ENCODE measurements at places on chromosomes 7 and 10.

GRCh38 chr10:74114041-74114448 lies 36.6 kb downstream of the AP3M1 start:
- DNase-seq, result no peak

DNA sequence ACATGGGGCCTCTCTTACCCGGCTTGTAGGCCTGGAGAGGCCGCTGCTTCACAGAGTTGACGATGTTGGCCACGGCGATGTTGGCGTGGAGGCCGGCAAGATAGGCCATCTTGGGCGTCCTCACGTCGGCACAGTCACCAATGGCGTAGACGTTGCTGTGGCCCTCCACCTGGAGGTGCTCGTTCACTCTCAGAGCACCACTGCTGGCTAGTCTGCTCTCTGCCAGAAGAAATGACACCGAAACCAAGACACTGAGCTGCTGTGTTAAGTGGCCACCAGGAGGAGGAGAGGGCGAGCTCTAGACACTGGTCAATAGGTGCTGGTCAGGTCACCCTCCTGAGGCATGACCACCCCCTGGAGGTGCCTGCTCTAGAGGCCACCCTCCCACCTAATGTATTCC lies 17.7 kb downstream of the AIFM2 start:
- DNase-seq, result no peak

- DNase-seq, result no peak
Observed at GRCh38 chr10:49298983-49299815, at the start of gene C10orf71. Gene C10orf71 (plus strand): TSS chr10:49299170. CDS start chr10:49322546, 23,376 bp downstream.

DNA sequence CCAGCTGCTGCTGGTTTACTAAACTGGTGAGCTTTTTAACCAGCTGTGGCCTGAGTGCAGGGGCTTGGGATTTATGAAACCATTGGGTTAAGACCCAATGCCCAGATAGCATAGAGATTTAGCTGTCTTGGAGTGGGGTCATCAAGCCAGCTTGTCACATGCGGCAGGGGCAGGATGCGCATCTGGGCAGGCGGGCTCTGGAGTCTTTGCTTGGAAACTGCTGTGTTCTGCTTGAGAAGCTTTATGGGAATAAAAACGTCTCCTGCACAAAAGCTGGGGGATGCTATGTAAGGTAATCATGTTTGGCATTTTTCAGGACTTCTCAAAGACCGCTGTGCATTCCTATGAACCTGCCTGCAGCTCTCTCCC lies 136.3 kb downstream of the MAPK8 start:
- DNase-seq, result no peak

GRCh38 chr7:115911465-115911864 lies 119.1 kb downstream of the TFEC start:
- no peak for DNase-seq

- DNase-seq, result peak; percentile 97
Observed at GRCh38 chr7:151687523-151688235, 168.0 kb upstream of the RHEB start.

GRCh38 chr10:58137813-58138212 lies 129.9 kb downstream of the IPMK start:
- DNase-seq, result peak; percentile 21

DNA sequence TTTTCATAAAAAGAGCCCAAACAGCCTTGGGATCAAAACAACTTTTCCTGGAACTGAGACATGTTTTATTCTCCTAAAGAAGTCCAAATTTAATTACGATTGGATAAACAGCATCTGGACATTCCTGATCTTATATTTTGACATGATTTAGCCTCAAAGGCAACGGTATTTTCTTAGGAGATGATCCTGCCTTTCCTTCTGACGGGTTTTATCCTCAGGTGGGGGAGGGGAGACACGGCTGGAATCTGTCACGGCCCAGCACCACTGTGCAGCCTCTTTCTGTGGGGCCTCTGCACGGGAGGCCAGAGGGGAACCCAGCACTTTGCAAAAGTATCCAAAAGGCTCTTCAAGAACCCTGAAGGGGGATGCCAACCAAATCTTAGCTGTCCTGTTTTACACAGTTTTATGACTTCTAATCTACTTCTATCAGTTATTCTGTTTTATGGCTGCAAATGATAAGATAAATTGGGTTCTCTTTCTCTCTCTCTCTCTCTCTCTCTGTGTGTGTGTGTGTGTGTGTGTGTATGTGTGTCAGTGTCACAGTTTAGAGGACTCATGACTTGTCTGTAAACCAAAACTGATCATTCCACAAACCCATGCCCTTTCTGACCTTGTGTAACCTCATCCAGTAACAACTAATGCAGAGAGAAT lies 321.1 kb upstream of the NPVF start:
- no peak for DNase-seq

DNA sequence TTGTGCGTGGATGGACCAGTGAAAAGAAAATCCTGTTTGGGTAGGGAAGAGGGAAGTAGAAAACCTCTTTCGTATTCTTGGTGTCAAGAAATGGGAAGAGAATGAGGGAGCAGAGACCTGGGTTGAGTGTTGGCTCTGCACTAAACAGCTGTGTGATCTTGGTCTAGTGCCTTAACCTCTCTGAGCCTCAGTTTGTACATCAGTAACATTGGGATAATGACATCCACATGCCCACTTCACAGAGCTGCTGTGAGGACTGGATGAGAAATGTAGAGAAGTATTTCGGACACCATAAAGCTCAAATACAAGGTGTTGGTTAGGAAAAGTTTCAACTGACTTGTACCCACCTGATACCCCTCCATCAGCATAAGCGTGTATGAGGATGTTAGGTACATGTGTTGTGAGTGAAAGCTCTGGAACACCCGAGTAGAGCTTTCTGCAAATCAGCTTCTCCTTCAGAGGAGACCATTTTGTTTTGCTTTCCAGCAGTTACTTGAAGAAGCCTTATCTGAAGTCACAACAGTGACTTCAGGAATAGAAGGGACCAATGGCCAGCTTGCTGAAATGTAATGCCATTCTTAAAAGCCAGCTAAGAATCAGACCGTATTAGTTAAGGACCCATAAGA lies 11.2 kb downstream of the TRIM56 start:
- no peak for DNase-seq

GRCh38 chr10:79377557-79378382 lies 30.5 kb downstream of the PPIF start:
- DNase-seq, result no peak

DNA sequence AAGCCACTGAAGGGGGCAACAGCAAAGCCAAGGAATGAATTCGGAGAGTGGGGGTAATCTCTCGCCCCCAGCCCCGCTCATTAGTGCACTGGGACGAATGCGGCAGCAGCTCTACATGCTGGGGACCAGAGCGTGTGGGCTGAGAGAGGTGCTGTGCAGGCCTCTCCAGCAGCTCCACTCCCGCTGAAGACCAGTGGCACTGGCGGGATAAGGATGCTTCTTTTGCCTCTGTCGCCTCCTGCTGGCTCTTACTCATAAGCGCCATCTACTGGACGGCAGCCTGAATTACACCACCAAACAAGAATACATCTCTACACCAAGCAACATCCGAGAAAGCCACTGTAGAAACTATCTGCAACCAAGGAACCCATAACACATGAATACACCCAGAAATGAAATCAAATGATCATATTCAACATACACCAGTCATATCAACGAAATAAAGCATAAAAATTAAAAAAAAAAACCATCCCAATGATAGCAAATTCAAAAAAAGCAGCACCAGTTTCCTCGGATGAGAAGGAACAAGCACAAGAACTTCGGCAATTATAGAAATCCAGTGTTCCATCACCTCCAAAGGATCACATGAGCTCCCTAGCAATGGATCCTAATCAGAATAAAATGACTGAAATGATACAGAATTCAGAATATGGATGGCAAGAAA lies 79.0 kb upstream of the TMEM168 start:
- no peak for DNase-seq

DNA sequence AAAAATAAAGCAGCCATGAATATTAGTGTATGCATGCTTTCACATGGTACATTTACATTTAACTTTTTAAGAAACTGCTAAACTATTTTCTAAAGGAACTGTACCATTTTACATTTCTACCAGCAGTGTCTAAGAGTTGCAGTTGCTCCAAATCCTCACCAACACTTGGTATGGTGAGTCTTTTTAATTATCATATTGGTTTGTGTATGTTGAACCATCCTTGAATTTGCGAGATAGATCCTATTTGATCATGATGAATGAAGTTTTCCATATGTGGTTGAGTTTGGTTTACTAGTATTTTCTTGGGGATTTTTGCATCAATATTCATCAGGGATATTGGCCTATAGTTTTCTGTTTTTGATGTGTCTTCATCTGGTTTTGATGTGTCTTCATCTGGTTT lies 1057.2 kb downstream of the LRMDA start:
- no peak for DNase-seq

DNA sequence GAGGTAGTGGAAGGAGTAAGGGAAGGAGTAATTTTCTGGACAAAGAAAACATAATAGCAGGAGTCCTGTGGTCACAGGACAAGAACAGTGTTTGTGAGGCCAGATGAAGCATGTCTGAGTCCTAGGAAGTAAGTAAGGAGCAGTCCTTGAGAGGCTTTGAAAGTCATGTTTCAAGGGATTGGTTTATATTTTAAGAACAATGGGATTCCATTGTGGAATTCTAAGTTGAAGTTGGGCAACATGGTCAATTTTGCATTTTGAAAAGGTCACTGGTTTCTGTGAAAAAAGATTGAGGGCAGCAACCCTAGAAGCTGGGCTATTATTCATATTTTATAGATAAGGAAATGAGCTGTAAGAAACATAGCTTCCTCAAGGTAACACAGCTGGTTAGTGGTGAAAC lies 10.8 kb upstream of the SLC25A28 start:
- DNase-seq, result no peak

DNA sequence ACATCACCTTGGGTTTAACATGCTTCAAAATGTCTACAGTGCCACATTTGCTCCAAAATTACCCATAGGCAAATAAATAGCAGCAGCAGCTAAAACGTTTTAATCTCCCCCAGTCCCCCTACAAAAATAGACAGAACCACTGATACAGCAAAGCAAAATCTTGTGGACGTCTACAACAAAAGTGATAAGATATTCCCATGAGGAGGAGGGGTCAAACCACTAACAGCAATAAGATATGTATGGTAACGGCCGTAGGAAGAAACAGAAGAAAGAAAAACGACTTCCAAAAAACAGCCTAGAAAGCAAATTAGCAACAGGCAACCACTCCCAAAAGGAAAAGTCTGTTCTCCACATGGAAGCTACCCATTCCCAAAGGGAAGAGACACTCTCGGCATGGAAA lies 34.5 kb upstream of the ST8SIA6 start:
- no peak for DNase-seq

- no peak for DNase-seq
Observed at GRCh38 chr7:45482451-45482850, 91.7 kb upstream of the ADCY1 start.

DNA sequence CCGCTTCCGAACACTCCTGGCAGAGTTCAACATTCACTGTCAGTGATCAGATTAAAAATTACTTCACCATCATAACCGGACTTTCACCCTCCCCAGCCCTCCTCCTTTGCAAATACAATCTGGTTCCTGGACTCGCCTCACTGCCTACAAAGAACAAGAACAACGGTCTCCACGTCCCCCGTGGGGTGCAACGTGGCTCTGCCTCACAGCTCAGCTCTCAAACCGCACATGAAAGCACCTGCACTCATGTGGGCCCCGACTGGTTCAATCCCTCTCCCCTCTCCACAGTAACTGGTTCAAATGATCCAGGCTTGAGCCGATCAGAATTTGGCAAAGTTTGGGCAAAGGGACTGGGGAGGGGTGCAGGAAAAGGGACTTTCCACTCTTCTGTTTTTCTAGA lies 21.0 kb downstream of the ASB13 start:
- no peak for DNase-seq

GRCh38 chr7:115229401-115230105 lies 307.7 kb downstream of the MDFIC start:
- no peak for DNase-seq

DNA sequence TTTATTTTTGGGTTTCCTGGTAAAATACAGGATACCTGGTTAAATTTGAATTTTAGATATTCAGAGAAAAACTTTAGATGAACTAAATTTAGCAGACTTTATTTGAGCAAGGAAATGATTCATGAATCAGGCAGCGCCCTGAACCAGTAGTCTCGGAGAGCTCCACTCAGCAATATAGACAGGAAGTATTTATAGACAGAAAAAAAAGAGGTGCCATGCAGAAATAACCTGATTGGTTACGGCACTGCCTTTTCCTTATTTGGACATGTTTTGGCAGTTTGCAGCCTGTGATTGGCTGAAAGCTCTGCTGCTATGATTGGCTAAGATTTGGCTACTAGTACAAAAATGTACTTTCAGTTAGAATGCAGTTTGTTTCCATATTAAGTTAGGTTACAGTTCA lies 198.3 kb upstream of the DKK1 start:
- no peak for DNase-seq

GRCh38 chr7:39703144-39703543 lies 79.8 kb downstream of the RALA start:
- no peak for DNase-seq

- DNase-seq, result no peak
Observed at GRCh38 chr10:52950578-52950977, 178.0 kb upstream of the MBL2 start.

DNA sequence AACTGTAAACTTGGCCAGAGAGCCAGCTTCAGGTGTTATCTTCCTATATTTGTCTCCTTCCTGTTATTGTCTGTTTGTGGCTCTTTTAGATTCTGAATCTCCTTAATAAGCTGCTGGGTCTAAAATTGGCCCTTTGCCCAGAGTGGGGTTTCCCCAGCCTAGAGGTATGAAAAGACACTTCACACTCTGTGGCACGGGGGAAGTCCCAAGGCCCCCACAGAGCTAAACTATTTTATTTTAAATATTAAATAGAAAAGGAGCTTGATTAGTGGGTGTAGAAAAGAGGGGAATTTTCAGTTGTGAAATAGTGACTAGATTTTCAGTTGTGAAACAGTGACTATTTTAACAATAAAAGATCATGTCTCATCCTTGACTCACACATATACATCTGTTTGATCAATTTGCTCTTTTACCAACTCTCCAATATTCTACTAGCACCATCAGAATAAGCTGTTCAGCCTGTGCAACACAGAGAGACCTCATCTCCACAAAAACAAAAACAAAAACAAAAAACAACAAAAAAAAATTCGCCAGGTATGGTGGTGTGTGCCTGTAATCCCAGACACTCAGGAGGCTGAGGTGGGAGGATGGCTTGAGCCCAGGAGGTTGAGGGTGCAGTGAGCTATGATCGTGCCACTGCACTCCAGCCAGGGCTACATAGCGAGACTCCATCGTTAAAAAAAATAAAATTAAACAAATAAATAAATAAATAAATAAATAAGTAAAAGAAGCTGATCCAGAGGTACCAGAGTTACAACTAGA lies 24.9 kb upstream of the ADO start:
- DNase-seq, result peak; percentile 19

GRCh38 chr7:100621554-100621953 lies 9.2 kb downstream of the MOSPD3 start:
- no peak for DNase-seq

GRCh38 chr7:63105978-63106377 lies 892.7 kb upstream of the ZNF722 start:
- no peak for DNase-seq
